ENCODE measurements at places on chromosomes 6 and 20. TPM values are rescaled to one million over a fixed set of nuclear protein-coding genes. Genes with fewer than 3 reads are reported as not detected.

HLA-DOA gene
- 2.6 TPM for polyA plus RNA-seq

- no peak for DNase-seq
Measured at GRCh38 chr6:147156799-147157382, 47.3 kb upstream of the STXBP5 start.

DNA sequence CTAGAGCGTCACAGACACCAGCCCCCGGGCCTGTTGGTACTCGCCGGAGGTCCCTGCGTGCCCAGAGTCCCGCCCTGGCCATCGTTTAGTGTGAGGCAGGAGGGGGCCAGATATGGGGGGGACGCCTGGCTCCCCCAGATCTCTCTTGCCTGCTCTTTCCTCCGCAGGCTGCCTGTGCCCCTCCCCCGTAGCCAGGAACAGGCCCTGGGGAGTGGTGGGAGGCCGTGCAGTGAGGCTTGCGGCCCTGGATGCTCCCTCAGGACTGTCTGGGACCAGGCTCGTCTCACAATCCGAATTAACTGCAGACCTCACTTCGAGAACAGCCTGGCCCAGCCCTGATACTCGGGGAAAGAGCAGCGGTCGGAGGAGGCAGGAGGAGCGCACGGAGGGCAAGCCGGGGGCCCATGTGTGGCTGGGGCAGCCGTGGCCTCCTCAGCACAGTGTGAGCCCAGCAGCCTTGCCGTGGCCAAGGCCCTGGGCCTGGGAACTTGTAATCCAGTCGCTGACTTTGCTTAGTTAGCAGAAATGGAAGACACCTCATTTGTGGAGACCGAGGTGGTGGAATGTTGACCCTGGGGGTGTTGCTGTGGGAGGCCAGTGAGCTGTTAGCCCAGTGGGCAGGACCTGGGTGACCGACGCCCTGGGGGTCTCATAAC lies 28.7 kb downstream of the FRMD1 start:
- peak; percentile 89 for DNase-seq

DNA sequence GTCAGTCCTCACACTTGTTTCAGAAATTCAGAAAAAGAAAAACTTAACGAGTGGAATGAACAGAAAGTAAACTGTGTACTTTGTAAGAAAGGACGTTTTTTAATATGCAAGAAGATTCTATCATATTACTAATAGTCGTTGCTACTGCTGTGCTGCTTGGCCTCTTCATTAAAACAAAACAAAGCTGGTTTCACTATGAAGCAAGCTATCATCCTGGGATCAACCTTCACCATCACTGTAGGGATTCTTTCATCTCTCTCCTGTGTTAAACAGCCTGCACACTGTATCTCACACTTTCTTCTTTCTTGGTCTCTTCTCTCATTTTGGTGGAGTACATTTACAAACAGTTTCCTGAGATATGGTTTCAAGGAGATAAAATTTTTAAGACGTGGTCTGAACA lies 284.2 kb downstream of the BTBD9 start:
- no peak for DNase-seq

GRCh38 chr6:90835596-90836212 lies 248.8 kb upstream of the MAP3K7 start:
- no peak for DNase-seq
